ENCODE measurements at places on chromosomes 4 and X.

- no peak overlapping the region for H3K4me3 ChIP-seq
- peak overlapping the region; percentile 81 for H3K27ac ChIP-seq
- no peaks in the 10 kb centered on the region for H3K36me3 ChIP-seq
- H3K4me1 ChIP-seq, result peaks cover 29% of the 10 kb centered on the region
- no peaks in the 10 kb centered on the region for H3K27me3 ChIP-seq
Measured at GRCh38 chr4:128558896-128559679, 250.4 kb upstream of the JADE1 start.

- DNase-seq, result no peak
- no peaks in the 10 kb centered on the region for H3K36me3 ChIP-seq
- H3K4me3 ChIP-seq, result no peak overlapping the region
Measured at GRCh38 chr4:32858361-32858760, 2138.2 kb downstream of the PCDH7 start.

- no peaks in the 10 kb centered on the region for H3K4me1 ChIP-seq
- H3K27me3 ChIP-seq, result peaks cover 7% of the 10 kb centered on the region
- H3K36me3 ChIP-seq, result no peaks in the 10 kb centered on the region
- DNase-seq, result no peak
- no peak overlapping the region for H3K4me3 ChIP-seq
Measured at GRCh38 chr4:14771094-14771493, 231.2 kb upstream of the CPEB2 start.

DNA sequence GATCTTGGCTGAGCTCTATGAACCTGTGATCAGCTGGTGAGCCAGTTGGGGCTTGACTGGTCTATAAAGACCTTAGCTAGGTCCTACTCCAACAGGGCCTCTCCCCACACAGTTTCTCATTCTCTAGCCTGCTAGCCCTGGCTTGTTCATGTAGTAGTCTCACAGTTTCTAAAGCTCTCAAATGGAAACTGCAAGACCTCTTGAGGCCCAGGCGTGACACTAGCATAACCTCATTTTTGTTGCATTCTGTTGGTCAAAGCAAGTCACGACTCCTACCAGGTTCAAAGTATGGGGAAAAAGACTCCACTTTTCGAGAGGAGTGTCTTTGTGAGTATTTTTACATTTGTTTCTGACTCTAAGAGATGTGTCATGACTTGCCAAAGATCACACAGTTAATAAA lies 50.9 kb downstream of the CEP44 start:
- no peaks in the 10 kb centered on the region for H3K36me3 ChIP-seq
- peaks cover 34% of the 10 kb centered on the region for H3K4me1 ChIP-seq
- no peak overlapping the region for H3K27ac ChIP-seq
- no peak for DNase-seq
- H3K4me3 ChIP-seq, result no peak overlapping the region

- DNase-seq, result no peak
- no peaks in the 10 kb centered on the region for H3K36me3 ChIP-seq
- H3K4me1 ChIP-seq, result peaks cover 3% of the 10 kb centered on the region
- H3K27ac ChIP-seq, result no peak overlapping the region
Measured at GRCh38 chr4:125765941-125766340, 451.2 kb downstream of the FAT4 start.

DNA sequence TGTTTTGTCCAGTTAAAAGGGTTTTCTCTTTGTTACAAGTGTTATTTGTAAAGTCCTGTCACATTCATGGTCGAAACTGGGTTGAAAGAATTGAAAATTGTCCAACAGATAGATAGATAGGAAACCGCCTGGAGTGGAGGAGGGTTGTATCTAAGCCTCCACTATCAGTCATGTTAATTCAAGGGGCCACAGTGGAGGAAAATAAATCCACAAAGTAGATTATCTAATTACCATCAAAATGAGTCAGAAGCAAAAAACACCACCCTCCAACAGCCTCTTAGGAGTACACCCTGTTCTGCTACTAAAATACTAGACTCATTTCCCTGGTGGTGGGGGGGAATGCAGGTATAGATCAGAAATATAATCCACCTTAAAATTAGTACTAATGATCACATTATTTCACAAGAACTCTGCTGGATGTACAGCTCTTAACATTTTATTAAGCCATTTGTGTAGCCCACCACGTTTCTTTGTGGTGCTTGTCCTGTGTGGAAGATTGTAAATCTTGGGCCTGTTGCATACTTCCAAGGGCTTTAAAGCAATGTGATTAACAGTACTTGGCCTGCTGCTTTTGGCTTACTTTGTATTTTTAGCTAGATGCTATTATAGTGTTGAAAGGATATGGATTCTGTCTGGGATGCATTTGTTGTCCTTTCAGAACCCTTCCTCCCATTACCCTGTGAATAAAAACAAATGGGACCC lies 26.8 kb downstream of the RBBP7 start:
- peaks cover 63% of the 10 kb centered on the region for H3K4me1 ChIP-seq
- DNase-seq, result no peak
- no peak overlapping the region for H3K4me3 ChIP-seq

GRCh38 chr4:156615066-156615531 lies 356.5 kb downstream of the PDGFC start:
- no peak overlapping the region for H3K4me3 ChIP-seq
- no peaks in the 10 kb centered on the region for H3K27me3 ChIP-seq
- peaks cover 34% of the 10 kb centered on the region for H3K4me1 ChIP-seq
- no peak for DNase-seq
- H3K36me3 ChIP-seq, result no peaks in the 10 kb centered on the region

DNA sequence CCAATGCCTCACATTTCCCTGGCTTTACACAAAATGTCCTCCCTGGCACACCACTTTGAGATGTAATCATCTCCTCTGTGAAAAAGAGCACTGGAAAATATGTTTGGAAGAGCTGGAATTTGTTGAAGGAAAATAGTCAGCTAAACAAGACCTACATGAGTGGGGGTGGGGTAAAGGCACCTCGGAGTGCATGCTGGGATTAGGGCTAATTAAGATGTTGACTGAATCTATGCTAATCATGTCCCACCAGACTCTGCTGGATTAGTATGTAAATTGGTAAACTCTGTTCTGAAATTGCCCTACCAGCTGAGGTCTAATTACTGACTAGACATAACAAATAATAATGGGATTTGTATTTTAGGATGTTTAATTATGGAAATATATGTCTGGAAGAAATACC lies 46.8 kb upstream of the MID1 start:
- H3K27me3 ChIP-seq, result no peaks in the 10 kb centered on the region
- DNase-seq, result no peak
- H3K4me1 ChIP-seq, result peaks cover 15% of the 10 kb centered on the region
- H3K4me3 ChIP-seq, result no peak overlapping the region
- H3K36me3 ChIP-seq, result no peaks in the 10 kb centered on the region
- no peak overlapping the region for H3K27ac ChIP-seq

GRCh38 chr4:94363136-94363655 lies 20.6 kb upstream of the HPGDS start:
- peaks cover 7% of the 10 kb centered on the region for H3K27me3 ChIP-seq
- no peaks in the 10 kb centered on the region for H3K4me1 ChIP-seq
- H3K36me3 ChIP-seq, result peaks cover 3% of the 10 kb centered on the region
- H3K4me3 ChIP-seq, result no peak overlapping the region

GRCh38 chr4:75512386-75513211 lies 1.6 kb downstream of the RCHY1 start:
- H3K27ac ChIP-seq, result peak overlapping the region; percentile 98
- no peak overlapping the region for H3K4me3 ChIP-seq
- DNase-seq, result no peak
- H3K4me1 ChIP-seq, result peaks cover 31% of the 10 kb centered on the region
- peaks cover 10% of the 10 kb centered on the region for H3K36me3 ChIP-seq

DNA sequence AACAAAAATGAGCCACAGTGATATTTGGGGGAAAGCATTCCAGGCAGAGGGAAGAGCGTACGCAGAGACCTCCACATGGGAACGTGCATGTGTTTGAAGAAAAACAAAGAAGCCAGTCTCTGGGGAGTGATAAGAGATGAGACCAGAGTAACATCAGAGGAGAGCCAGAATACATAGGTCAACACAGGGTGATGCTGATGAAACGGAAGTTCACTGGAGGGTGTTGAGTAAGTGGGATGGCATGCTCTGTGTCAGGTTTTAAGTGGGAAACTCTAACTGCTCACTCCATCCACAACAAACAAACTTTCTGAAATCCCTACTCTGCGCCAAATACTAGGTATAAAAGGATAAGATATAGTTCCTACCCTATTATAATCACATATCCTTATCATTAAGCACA lies 110.0 kb downstream of the ARHGAP6 start:
- DNase-seq, result no peak
- H3K4me3 ChIP-seq, result no peak overlapping the region
- no peaks in the 10 kb centered on the region for H3K27me3 ChIP-seq
- no peaks in the 10 kb centered on the region for H3K36me3 ChIP-seq
- H3K27ac ChIP-seq, result no peak overlapping the region
- H3K4me1 ChIP-seq, result peaks cover 4% of the 10 kb centered on the region

- H3K27ac ChIP-seq, result no peak overlapping the region
- no peaks in the 10 kb centered on the region for H3K36me3 ChIP-seq
- no peak for DNase-seq
Measured at GRCh38 chr4:29295280-29295679, 1424.9 kb upstream of the PCDH7 start.

- H3K27me3 ChIP-seq, result no peaks in the 10 kb centered on the region
- no peaks in the 10 kb centered on the region for H3K36me3 ChIP-seq
- no peak overlapping the region for H3K4me3 ChIP-seq
- peaks cover 44% of the 10 kb centered on the region for H3K4me1 ChIP-seq
- DNase-seq, result no peak
Measured at GRCh38 chr4:137664416-137664815, 132.1 kb upstream of the PCDH18 start.

DNA sequence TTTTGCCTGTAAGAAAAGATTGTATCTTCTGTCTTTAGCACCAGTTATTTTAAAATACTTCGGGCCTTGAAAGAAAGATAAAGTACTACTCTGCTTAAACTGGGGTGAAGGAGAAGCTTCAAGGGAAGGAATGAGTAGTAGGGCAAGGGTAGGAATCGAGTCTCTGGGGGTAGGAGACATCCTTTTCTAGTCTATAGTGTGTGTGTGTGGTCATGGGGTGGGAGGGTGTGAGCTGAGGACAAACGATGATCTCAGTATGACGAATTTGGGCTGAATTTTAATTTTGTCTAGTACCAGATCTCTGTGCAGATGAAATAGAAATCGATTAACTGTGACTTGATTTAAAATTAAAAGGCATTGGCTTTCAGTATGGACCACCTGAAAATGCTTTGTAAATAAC lies 3.3 kb upstream of the MYOZ2 start:
- DNase-seq, result no peak
- peaks cover 21% of the 10 kb centered on the region for H3K4me1 ChIP-seq
- no peak overlapping the region for H3K27ac ChIP-seq

DNA sequence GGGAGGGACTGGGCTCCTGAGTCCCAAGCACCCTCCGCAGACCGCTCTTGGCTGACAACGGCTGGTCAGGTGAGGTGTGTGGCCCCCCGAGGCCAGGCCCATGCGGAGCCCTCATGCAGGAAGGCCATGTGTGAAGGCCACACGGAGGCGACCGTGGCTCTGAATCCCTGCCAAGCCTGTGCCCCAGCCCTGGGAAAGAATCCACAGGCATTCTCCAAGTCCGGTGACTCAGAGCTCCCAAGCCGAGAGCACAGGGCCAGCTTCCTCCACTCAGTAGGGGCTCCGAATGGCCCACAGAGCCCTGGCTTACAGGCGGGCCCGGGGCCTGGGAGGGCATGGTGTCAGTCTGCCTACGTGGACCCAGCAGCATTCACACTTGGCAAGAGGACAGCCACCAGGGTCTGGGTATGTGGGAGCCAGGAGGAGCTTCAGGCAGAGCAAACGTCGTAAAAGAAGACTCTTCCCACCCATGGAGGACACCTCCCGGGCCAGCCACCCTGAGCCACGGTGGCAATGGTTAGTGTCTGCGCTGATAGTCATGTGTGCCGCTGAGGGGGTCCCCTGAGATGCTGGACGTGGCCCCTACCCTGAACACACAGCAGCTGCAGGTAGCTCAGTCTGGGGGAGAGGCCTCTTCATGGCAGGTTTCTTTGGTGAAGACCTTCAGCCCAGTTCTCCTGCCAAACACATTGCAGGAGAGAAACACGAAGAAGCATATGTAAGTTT lies 105.7 kb downstream of the PSAPL1 start:
- H3K36me3 ChIP-seq, result no peaks in the 10 kb centered on the region
- no peak for DNase-seq

GRCh38 chr4:149409555-149409962 lies 406.1 kb downstream of the IQCM start:
- no peak for DNase-seq
- no peak overlapping the region for H3K27ac ChIP-seq
- H3K4me1 ChIP-seq, result peaks cover 6% of the 10 kb centered on the region
- H3K36me3 ChIP-seq, result no peaks in the 10 kb centered on the region

GRCh38 chr4:150510176-150510865 lies 71.6 kb upstream of the MAB21L2 start:
- no peak overlapping the region for H3K27ac ChIP-seq
- H3K36me3 ChIP-seq, result peaks cover 18% of the 10 kb centered on the region
- no peaks in the 10 kb centered on the region for H3K27me3 ChIP-seq
- H3K4me3 ChIP-seq, result no peak overlapping the region
- no peaks in the 10 kb centered on the region for H3K4me1 ChIP-seq

- peaks cover 5% of the 10 kb centered on the region for H3K27me3 ChIP-seq
- H3K4me3 ChIP-seq, result no peak within 1 kb of the TSS
- H3K27ac ChIP-seq, result no peak within 1 kb of the TSS
- no peaks in the 10 kb centered on the region for H3K36me3 ChIP-seq
Measured at GRCh38 chrX:1212532-1212931, at the start of gene CRLF2. Gene CRLF2 (minus strand): TSS chrX:1212649. CDS start chrX:1212634, 15 bp downstream.

DNA sequence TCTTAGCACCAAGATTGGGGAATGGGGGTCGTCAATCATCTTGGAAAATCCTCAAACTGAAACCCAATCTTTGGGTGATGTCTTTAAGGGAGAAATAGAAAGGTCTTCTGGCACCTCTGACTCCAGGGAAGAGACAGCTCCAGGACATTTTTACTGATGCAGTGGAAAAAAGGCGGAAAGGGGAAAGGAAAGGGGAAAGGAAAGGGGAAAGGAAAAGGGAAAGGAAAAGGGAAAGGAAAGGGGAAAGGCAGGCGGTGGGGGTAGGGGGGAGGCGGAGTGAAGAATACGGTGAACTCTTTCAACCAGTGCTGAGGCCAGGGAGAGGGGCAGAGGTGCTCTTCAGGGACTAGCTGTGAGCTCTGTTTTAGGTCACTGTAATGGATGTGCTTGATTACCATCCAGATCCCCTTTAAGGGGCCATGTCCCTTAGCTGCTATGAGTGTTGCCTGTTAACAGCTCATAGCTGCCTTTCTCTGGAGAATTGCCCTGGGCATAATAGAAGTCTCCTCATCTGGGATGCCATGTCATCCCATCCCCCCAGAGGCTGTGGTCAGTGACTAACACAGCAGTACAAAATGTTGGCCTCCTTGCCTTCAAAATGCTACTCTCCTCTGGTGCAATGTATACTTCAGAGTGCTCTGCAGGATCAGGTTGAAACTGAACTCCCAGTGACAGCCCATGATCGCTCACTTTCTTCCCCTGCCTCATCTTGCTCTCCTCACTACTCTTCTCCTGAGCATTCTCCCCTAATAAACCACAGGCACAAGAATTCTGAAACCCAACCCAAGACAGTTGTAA lies 92.4 kb upstream of the AP1S2 start:
- no peaks in the 10 kb centered on the region for H3K27me3 ChIP-seq
- H3K27ac ChIP-seq, result peak overlapping the region; percentile 60
- DNase-seq, result no peak
- peaks cover 25% of the 10 kb centered on the region for H3K4me1 ChIP-seq
- H3K4me3 ChIP-seq, result no peak overlapping the region
